Activated CD8-positive, alpha-beta memory T cell treated with anti-CD3 and anti-CD28 coated beads for 4 hours (primary cell): ENCODE measurements at places on chromosomes 6 and 20.

- no peak for DNase-seq
Measured at GRCh38 chr6:169647637-169648036, 54.2 kb downstream of the WDR27 start.

GRCh38 chr6:33826537-33826936 lies 22.7 kb upstream of the MLN start:
- no peak for DNase-seq

- DNase-seq = no peak
Measured at GRCh38 chr20:35252037-35252461, 25.6 kb downstream of the MMP24 start.

GRCh38 chr6:52538901-52539354 lies 37.9 kb downstream of the TRAM2 start:
- DNase-seq = no peak

DNA sequence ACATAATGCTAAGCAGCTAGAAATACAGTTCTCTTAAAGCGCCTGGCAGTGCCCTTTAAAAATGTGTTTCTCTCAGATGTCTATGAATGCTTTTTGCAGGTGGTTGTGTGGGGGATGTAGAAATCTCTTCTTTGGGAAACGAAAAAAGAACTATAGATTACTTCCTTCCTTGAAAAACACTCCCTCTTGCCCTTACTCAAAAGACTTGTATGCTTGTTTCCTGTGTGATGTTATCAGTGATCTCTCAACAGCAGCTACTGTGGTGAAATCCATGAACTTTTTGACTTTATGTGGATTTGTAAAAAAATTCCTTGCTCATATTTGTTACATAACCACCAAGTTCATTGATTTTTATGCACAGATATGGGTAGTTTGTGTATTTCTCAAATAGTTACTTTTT lies 916.5 kb downstream of the QKI start:
- no peak for DNase-seq

DNA sequence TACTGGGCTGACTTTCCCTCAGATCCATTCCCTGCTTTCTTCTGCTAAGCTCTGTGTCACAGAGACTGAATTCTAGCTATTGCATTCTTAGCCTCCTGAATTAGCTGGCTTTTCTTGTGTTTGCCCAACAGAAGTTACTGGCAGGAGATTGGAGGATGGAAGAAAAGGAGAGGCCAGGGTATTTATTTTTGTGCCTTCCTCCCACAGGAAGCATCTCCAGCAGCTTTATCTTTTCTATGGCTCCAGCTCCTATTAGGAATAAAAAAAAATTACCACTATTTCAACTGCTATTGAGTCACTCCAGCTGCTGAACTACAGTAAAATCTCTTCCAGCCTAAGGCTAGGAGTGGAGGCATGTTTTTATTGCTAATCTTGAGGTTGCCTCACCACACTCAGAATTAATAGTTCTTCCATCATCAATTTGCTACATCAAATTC lies 492.4 kb downstream of the RFPL4B start:
- no peak for DNase-seq

DNA sequence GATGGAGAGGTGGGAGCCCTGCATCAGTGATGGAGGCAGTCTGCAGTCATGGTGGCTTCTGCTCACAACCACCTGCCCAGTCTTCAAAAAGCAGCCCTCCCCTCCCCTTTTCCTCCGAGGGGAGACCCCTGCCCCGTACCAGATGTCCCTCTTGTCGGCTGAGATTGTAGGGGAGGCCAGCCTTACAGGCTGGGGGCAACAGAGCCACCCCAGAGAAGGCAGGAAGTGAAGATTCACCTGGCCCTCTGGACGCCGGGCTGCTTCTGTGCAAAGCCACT lies 4.5 kb downstream of the TNFRSF6B start:
- no peak for DNase-seq

DNA sequence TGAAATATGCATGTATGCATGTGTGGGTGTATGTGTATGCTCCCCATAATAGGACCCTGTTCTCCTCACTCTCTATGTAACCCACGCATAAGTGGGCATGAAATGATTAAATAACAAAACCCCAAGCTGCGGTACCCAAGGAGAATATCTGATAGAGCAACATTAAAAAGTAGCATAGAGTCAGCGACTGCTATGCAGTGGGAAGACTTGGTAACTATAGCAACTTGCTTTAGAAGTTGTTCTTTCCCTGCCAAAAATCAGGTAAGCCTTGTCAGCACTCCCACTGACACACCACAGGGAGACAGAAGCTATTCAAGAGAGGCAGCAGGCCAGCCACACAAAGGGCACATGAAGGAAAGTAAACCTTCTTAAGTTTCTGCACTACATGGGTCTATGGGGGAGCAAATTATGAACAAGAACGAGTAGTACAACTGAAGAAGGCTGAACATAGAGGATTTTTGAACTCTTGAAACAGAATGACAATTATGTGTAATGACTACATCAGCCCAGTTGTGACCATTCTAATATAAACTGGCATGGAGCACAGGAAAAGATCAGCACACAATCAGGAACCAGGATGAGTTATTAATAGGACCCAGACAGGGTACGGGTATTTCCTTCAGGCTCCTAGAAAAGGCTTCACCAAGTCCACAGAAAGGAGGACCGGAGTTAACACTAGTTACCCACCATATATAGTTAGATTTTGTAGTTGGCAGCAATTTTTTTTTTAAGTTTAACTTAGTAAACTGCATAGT lies 89.9 kb downstream of the GPR6 start:
- DNase-seq = no peak

- DNase-seq = no peak
Measured at GRCh38 chr6:10407674-10408054, 7.2 kb downstream of the TFAP2A start.

GRCh38 chr6:144143878-144144277 lies 6.4 kb upstream of the STX11 start:
- no peak for DNase-seq

GRCh38 chr6:84222426-84222825 lies 5.0 kb downstream of the CEP162 start:
- DNase-seq = no peak

GRCh38 chr6:16764188-16764950 lies 3.1 kb upstream of the ATXN1 start:
- no peak for DNase-seq

DNA sequence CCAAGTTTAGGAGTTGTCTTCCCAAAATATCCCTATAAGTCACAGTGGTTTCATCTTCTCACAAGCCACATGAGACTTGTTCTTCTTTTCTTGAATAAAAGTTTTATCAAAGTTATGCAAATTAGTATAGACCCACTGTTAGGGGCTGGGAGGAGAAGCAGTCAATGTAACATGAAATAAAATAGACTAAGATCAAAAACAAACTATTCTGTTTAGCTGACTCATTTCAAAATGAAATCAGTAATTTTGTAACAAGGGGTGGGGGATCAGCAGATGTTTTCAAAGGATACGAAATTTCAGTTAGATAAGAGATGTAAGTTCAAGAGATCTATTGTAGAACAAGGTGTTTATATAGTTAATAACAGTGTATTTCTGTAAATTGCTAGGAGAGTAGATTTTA lies 339.6 kb upstream of the PRDM1 start:
- no peak for DNase-seq

- DNase-seq = no peak
Measured at GRCh38 chr6:189676-190075, 102.6 kb upstream of the DUSP22 start.

DNA sequence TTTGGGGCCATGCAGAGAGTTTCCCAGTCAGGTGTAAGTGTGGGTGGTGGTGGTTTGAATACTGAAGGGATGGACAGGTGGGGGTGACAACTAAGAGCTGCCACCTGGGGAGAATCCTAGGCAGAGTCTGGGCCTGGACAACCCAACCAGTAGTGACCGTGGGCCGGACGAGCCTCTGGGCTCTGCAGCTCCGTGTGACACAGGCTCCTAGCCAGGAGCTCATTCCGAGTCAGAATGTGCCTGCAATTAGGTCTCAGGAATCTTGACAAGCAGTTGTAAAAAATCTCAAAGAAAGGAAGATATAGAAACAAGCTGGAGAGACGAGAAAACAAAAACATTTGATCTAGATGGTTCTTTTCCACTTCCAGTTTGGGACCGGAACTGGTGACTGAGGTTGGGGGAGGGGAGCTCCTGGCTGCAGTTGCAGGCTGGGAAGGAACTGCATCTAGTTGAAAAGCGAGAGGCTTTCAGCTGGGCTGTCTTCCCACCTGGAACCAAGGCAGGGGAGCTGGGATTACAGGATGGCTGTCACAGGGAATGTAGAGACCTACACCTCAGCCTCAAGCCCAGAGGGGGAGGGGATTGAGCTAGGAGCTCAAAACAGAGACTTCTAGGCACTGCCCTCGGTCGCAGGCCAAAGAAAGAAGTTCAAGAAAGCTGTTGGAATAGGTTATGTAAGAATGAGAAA lies 156.9 kb downstream of the PAX1 start:
- no peak for DNase-seq
